Activated T-cell treated with anti-CD3 and anti-CD28 coated beads for 48 hours (primary cell): ENCODE measurements at places on chromosomes 16 and 17.

GRCh38 chr17:43914451-43914850 lies 7.1 kb upstream of the MPP2 start:
- DNase-seq = no peak

GRCh38 chr16:55542459-55543082 lies 23.9 kb upstream of the CAPNS2 start:
- no peak for DNase-seq

DNA sequence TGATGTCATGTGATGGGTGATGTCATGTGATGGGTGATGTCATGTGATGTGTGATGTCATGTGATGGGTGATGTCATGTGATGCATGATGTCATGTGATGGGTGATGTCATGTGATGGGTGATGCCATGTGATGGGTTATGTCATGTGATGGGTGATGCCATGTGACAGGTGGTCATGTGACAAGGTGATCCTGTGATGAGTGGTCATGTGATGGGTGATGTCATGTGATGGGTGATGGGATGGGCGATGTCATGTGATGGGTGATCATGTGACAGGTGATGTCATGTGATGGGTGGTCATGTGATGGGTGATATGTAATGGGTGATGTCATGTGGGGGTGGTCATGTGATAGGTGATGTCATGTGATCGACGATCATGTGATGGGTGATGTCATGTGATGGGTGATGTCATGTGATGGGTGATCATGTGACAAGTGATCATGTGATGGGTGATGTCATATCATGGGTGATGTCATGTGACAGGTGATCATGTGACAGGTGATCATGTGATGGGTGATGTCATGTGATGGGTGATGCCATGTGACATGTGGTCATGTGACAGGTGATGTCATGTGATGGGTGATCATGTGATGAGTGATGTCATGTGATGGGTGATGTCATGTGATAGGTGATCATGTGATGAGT lies 17.2 kb downstream of the CD300LB start:
- peak; percentile 40 for DNase-seq

GRCh38 chr17:2049333-2050299 lies 5.3 kb upstream of the HIC1 start:
- peak; percentile 82 for DNase-seq

DNA sequence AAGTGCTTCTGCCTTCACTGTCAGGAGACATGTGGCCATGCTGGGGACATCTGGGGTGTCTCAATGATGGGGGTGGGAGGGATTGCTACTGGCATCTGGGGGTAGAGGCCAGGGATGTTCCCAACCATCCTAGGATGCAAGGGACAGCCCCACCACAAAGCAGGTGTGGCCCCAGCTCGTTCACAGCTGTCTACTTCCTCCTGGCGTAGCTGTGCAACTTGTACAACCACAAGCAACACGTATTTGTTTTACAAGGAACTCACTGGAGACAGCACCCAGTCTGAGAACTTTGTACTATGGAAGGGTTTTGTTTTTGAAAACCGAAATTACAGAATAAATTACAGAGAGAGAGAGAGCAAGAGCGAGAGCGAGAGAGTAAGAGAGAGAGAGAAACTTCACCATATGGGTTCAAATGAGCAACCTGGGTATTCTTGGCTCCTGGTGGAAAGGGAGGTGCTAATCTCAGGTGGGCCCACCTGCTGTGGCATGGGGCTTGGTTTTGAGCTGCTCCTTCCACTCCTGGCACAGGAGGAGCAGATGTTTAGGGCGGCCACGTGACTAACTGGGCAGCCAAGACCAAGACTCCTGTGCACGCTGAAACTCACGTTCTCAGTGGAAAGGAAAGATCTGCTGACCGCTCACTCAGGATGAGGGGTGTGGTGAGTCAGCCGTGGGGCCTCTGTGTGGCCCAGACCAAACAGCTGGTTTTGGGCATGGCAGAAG lies 17.5 kb upstream of the TNFRSF13B start:
- no peak for DNase-seq

DNA sequence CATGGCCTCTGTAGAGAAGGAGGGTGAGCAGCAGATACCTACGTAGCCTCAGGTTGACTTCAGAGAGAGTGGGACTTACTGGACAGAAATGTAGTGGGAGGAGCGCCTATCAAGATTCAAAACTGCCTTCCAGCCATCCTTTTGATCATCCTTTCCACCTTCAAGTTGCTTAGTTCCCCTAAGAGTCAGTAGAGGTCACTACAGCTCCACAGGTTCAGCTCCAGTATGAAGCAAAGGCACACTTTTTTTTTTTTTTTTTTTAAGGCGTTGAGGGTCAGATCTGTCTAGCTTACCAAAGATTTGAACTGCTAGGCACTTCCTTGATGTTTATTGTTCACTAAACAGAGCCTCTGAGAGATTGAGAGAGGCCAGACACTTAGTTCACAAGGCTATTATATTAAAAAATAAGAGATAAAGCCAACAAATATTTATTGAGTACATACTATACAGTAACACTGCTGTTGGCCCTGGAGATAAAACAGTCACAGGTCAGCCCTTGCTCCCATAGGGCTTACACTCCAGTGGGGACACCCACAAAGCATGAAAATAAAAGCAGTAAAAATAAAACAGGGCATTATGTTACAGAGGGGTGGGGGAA lies 3.1 kb downstream of the RNF227 start:
- DNase-seq = no peak

GRCh38 chr16:734208-734980 lies 6.4 kb downstream of the CIAO3 start:
- no peak for DNase-seq

GRCh38 chr17:80374732-80375585 lies 40.0 kb upstream of the ENDOV start:
- no peak for DNase-seq

- DNase-seq = no peak
Observed at GRCh38 chr17:4440690-4441686, 7.2 kb downstream of the SPNS3 start.
